NCI-H774 (cell line): ENCODE measurements at places on chromosomes 5 and 9.

GRCh38 chr5:169121630-169122420 is 179.1 kb downstream of the SLIT3 start:
- DNase-seq, result no peak

- peak; percentile 67 for DNase-seq
Observed at GRCh38 chr5:39714036-39714698, 289.4 kb upstream of the DAB2 start.

DNA sequence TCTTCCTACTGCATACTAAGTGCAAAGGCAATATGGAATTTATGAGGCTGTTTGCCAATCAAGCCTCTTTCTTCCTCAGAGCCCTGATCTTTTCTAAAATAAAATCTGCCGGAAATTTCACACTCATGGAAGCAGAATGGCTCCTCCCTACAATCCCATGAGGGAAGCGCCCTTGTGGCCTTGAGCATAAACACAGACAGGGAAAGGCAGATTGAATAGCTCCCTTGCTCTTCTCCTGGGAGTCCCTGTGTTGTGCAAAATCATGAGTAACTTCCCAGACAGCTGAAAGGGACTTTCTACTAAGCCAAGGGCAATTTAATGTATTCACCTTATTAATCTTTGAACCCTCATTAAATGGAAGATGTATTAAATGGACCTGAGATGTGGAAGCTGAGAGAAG is 226.1 kb upstream of the PIK3R1 start:
- no peak for DNase-seq

GRCh38 chr5:14102666-14103065 is 40.5 kb upstream of the TRIO start:
- DNase-seq, result no peak

- no peak for DNase-seq
Observed at GRCh38 chr5:92687821-92688722, 892.9 kb downstream of the NR2F1-AS1 start.

- peak; percentile 62 for DNase-seq
Observed at GRCh38 chr9:123586275-123586674, 230.3 kb downstream of the CRB2 start.

GRCh38 chr9:18569941-18570630 is 96.1 kb downstream of the ADAMTSL1 start:
- no peak for DNase-seq

GRCh38 chr5:155492191-155492590 is 478.6 kb downstream of the KIF4B start:
- no peak for DNase-seq

GRCh38 chr9:81132318-81132717 is 557.0 kb downstream of the TLE1 start:
- no peak for DNase-seq

- no peak for DNase-seq
Observed at GRCh38 chr9:70412832-70413463, 1.5 kb downstream of the KLF9 start.

DNA sequence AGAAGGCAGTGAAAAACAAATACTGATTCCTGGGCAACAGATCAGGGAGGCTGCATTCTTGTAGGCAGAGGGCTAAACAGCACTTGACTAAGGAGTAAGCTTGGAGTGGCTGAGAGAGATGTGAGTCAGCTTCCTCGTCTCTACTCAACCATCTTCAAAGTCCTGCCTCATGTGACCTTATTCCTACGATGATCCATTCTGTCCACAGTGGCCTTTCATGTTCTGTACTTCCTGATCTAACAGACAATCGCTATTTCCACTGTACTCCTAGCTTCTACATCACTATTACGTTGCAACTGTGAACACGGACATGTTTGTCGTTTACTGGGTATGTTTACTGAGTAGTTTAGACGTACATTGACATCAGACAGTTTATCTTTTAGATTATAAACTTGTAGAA is 365.4 kb downstream of the ARL15 start:
- DNase-seq, result no peak

DNA sequence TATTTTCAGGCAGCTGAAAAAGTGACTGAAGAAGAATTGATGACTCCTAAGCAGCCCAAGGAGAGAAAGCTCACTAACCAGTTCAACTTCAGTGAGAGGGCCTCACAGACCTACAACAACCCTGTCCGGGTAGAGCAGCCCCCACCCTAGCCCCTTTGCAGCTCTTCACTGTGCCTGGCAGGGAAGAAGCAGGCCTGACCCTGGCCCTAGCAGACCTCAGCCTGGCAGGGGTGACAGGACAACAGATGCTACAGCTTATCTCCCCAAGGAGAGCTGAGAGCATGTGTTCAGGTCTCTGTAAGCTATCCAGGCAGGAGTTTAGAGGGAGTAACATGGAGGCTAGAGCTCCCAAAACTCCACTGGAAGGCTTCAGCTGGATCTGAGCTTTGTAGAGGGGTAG is 31.8 kb downstream of the DNAI1 start:
- no peak for DNase-seq

GRCh38 chr9:93127395-93127911 is 6.6 kb downstream of the NINJ1 start:
- no peak for DNase-seq

GRCh38 chr5:53023969-53024368 is 34.8 kb downstream of the ITGA2 start:
- no peak for DNase-seq

DNA sequence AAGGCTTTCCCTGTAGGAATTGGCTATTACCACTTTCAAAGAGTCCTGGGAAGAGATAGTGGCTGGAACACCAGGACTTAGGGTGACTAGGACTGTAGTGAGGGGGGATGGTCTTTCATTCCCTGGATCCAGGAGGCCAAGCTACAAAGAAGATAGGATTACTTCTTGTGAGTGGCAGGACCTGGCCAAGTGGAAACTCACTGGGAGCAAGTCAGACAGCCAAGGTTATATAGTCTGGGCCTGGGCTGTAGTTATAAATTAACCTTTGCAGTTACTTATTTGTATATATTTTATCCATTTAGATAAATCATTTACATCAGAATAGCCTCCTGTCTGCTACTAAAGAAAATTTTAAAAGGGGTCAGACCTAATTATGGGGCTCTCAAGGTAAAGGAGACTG is 124.3 kb downstream of the TLR4 start:
- no peak for DNase-seq

- no peak for DNase-seq
Observed at GRCh38 chr9:137514691-137515337, 35.4 kb downstream of the PNPLA7 start.

DNA sequence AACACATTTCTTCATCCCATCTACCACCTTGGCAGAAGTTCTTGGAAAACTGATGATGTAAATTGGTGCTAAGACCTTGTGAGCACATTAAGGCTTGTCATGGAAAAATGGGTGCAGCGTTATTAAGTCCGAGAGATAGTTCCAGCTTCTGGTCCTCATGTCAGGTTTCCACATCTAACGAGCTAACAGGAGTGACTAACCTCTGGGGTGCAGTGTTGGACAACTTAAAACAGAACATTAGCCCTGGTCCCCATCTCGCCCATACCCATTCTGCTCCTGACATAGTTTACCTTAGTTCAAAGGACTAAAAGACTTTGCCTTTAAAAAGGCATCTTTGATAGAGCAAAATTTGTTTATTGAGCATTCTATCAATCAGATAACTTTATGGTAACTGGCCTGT is 128.0 kb downstream of the SLC1A3 start:
- DNase-seq, result no peak

- DNase-seq, result no peak
Observed at GRCh38 chr5:76763136-76763535, 47.2 kb downstream of the F2R start.

DNA sequence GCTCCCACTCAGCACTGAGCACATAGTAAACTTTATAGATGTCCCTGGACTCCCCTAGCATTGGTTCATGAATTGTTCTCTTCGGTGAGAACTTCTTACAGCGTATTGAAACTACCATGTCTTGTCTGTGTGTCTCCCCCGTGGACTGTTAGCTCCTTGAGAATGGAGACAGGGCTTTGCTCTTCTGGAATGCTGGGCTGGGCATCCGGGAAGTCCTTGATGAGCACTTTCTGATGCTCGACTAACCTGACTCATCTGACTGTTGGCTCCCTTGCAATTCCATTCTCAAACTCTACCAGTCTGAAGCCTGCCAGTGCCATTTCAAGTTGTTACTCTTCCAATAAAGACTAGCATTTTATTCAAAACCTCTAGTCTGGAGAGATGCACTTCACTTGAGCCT is 15.0 kb upstream of the PFDN1 start:
- DNase-seq, result no peak

GRCh38 chr5:96968614-96969013 is 32.7 kb downstream of the LNPEP start:
- DNase-seq, result no peak

- DNase-seq, result no peak
Observed at GRCh38 chr9:111863636-111864035, 33.0 kb upstream of the UGCG start.

DNA sequence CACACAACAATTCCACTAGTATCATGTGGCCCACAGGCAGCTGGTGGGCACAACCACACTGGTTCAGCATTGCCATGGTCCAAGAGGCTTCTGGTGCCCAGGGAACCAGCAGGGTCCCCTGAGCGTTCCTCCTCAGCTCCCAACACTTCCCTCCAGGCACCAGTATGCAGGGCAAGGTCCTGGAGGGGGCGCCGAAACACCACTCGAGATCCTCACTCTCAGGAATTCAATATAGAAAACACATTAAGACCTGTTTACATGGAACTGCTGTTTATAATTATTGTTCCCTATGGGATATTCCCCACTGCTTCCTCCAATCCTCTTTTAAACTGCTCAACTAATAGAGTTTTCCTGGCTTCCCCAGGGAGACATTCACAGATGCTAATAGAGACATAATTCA is 91.9 kb upstream of the GABRP start:
- no peak for DNase-seq

DNA sequence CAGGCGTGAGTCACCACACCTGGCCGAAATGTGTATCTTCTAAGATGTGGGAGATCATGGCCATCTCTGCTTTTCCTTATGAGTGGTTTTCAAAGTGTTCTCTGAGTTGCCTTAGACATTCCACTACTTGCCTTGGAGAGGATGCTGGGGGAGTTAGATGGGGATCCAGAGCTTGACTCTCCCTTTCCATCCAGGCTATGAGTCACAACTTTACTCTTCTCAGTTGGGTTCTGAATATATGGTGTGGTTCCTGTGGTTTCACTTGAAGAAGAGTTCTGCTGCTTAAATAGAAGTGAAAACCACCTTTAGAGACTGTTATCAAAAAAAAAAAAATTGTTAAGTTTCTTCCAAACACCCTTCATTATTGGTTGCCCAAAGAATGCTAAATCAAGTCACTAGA is 217.6 kb downstream of the ZNF608 start:
- no peak for DNase-seq

DNA sequence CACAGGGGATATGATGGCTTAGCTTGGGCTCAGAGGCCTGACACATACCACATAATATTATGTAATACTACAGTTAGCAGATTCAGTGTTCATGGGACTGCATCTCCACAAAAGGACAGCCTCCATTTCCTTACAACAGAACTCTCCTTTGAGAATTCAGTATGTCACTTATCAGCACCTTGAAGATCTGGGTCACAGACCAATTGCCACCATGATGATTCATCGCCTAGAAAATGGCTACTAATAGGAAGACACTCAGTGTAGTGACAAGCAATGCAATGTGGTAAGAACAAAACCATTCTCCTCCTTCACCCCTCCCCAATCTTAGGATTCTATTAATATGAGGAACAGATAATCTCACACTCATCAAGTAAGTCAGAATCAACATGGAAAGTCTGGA is 38.7 kb upstream of the PRLR start:
- DNase-seq, result no peak

DNA sequence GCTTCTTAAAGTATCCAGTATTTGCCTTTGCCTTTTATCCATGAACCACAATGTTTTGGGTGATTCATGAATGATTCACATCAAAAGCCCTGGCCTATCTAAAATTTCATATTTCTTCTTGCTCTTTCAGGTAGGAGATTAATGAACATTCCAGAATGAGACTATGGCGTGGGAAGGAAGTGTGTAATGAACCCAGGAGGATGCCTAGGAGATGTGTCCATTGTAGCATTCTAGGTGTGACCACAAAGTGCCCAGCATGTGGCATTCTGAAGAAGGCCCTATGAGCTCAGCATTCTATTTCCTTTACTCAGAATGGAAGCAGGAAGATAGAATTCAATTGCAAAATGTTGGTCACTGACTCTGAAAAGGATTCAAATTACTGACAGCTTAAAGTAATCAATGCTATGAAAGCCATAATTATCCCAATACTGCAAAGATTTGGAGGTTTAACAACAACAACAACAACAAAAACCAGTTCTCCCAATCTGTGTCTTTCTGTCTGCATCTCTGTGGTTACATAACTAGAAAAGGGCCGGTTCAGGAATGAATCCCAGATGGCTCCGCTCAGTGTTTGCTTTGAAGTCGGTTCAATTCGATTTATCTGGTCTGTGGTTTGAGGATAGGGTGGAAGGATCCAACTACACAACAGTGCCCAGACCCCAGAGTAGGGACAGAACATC is 126.7 kb downstream of the FOXD1 start:
- no peak for DNase-seq

GRCh38 chr5:40828021-40828631 is 6.9 kb downstream of the RPL37 start:
- DNase-seq, result no peak

DNA sequence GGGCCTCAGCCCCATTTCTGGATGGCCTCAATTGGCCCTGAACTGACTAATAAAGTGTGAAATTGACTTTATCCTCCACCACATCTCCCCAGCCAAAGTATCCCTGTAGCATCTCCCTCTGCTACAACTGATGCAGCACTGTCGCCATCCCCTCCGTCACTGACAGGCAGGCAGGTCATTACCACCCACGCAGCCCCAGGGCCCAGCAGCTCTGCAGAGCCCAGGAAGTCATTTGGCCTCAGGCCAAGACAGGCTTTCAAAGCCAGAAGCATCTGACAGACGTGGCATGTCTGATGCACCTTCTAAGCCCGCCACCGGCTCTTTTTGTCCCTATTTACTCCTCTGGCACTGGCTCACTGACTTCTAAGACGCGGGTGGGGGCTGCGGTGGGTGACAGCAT is 65.3 kb downstream of the ARHGEF37 start:
- no peak for DNase-seq

DNA sequence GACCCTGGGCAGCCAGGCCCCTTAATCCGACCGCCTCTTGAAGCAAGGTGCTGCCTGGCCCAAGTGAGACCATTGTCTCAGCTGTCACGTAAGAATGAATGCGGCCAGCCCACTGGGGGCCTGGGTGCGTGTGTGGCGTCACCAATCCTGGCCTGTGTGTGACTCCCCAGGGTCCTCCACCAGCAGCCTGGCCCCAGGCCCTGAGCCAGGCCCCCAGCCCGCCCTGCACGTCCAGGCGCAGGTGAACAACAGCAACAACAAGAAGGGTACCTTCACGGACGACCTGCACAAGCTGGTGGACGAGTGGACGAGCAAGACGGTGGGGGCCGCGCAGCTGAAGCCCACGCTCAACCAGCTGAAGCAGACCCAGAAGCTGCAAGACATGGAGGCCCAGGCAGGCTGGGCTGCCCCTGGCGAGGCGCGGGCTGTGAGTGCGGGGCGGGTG is 124.2 kb downstream of the WNK2 start:
- no peak for DNase-seq

DNA sequence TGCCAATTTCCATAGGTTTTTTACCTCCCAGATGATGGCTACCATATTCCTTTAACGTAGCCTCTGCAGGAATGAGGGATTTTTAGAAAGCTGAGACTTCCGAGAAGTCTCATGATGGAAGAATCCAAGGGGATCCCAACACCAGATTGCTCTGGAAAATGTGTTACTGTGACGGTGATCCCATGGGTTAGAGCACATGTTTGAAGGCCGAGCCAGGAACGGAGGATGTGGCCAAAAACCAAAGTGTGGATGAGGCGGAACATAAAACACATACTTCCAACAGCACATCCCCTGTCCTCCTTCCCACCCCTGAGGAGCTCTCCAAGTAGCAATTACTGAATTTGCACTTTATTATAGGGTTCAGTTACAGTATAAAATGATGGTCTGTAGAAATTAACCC is 82.6 kb downstream of the GPR21 start:
- DNase-seq, result no peak
